Immature natural killer cell (primary cell): ENCODE measurements at places on chromosomes 3 and 15.

- H3K36me3 ChIP-seq: peaks cover 44% of the 10 kb centered on the region
- H3K27ac ChIP-seq: peak within 1 kb of the TSS; percentile 99
- peak; percentile 94 for DNase-seq
- peak within 1 kb of the TSS; percentile 100 for H3K4me3 ChIP-seq
- peaks cover 38% of the 10 kb centered on the region for H3K27me3 ChIP-seq
Measured at GRCh38 chr3:186783058-186783730, at the start of gene EIF4A2. EIF4A2 (plus strand) TSS chr3:186783577; CDS start chr3:186783611, 34 bp downstream.

GRCh38 chr3:184725176-184725719 lies 13.4 kb upstream of the MAGEF1 start:
- H3K27me3 ChIP-seq: peaks cover 3% of the 10 kb centered on the region
- H3K27ac ChIP-seq: no peak overlapping the region
- H3K36me3 ChIP-seq: no peaks in the 10 kb centered on the region
- no peak for DNase-seq

GRCh38 chr3:2540115-2540514 lies 441.4 kb downstream of the CNTN4 start:
- H3K36me3 ChIP-seq: no peaks in the 10 kb centered on the region
- no peak overlapping the region for H3K27ac ChIP-seq
- DNase-seq: no peak
- H3K27me3 ChIP-seq: no peaks in the 10 kb centered on the region
- no peak overlapping the region for H3K4me3 ChIP-seq
- no peaks in the 10 kb centered on the region for H3K4me1 ChIP-seq

- H3K27ac ChIP-seq: no peak overlapping the region
- H3K36me3 ChIP-seq: no peaks in the 10 kb centered on the region
- H3K27me3 ChIP-seq: peaks cover 5% of the 10 kb centered on the region
Measured at GRCh38 chr3:138465925-138466324, 31.5 kb downstream of the ESYT3 start.

GRCh38 chr15:65192016-65192415 lies 6.9 kb upstream of the CLPX start:
- no peak for DNase-seq
- H3K27me3 ChIP-seq: no peaks in the 10 kb centered on the region
- H3K27ac ChIP-seq: no peak overlapping the region
- no peaks in the 10 kb centered on the region for H3K36me3 ChIP-seq

GRCh38 chr3:174636451-174636850 lies 222.7 kb upstream of the NAALADL2 start:
- H3K27ac ChIP-seq: no peak overlapping the region
- H3K4me1 ChIP-seq: no peaks in the 10 kb centered on the region
- no peaks in the 10 kb centered on the region for H3K36me3 ChIP-seq
- DNase-seq: no peak
- no peaks in the 10 kb centered on the region for H3K27me3 ChIP-seq

DNA sequence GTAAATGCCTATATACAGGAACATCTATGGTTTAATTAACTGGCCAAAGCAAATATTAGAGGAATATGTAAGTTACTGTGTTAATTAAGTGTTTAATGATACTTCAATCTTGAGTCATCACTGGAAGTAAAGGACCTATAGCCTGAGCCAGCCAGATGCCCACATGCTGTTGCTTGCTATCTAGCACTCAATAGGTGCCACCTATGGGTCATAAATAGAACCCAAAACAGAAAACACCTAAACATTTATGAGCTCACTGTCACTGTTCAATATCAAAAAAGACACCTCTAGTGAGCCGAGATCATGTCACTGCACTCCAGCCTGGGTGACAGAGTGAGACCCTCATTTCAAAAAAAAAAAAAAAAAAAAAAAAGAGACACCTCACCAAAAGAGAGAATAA lies 48.4 kb upstream of the IP6K2 start:
- H3K4me1 ChIP-seq: no peaks in the 10 kb centered on the region
- H3K36me3 ChIP-seq: peaks cover 20% of the 10 kb centered on the region
- no peak overlapping the region for H3K4me3 ChIP-seq
- no peaks in the 10 kb centered on the region for H3K27me3 ChIP-seq
- no peak overlapping the region for H3K27ac ChIP-seq
- no peak for DNase-seq

- H3K4me1 ChIP-seq: peaks cover 89% of the 10 kb centered on the region
- H3K36me3 ChIP-seq: no peaks in the 10 kb centered on the region
- H3K27me3 ChIP-seq: peaks cover 11% of the 10 kb centered on the region
- no peak for DNase-seq
- peak overlapping the region; percentile 79 for H3K4me3 ChIP-seq
Measured at GRCh38 chr15:77021088-77021481, 26.2 kb downstream of the PSTPIP1 start.

DNA sequence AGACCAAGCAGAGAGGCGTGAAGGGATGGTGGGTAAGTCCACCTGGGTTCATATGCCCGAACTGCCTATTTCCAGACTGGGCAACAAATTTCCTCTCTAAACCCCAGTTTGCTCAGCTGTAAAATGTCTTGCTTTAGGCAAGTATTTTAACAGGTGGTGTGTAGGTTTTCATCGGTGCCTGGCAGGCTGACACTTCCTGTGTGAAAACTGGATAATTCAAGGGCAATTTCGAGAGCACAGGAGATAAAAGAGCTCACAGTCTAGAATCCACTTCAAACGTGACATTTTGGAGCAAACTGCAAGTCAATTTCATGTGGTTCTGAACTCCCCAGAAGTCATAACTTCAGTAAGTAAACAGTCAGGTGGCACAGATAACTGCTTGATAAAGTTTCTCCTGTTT lies 112.2 kb downstream of the OXNAD1 start:
- H3K4me3 ChIP-seq: peak overlapping the region; percentile 78
- H3K36me3 ChIP-seq: peaks cover 24% of the 10 kb centered on the region
- peaks cover 89% of the 10 kb centered on the region for H3K4me1 ChIP-seq
- DNase-seq: peak; percentile 33

DNA sequence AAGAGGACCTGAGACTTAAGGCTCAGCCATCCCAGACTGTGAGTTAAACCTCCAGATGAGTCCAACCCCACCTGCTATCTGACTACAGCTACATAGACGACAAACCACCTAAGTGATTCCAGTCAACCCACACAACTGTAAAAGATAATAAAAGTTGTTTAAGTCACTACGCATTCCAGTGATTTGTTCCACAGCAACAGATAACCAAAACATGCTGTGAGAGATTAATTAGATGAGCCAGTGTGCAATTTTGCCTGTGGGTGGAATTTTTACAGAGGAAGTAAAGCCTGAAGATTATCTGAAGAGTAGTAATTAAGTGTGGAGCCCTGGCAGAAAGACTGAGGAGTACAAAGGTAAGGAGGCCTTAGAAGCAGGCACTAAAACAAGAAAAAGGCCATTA lies 5.4 kb downstream of the BTBD1 start:
- H3K4me1 ChIP-seq: peaks cover 24% of the 10 kb centered on the region
- no peak overlapping the region for H3K4me3 ChIP-seq
- no peak overlapping the region for H3K27ac ChIP-seq
- no peaks in the 10 kb centered on the region for H3K27me3 ChIP-seq

- no peak overlapping the region for H3K4me3 ChIP-seq
- peaks cover 3% of the 10 kb centered on the region for H3K36me3 ChIP-seq
- no peak for DNase-seq
- no peak overlapping the region for H3K27ac ChIP-seq
Measured at GRCh38 chr3:158297940-158298339, 188.1 kb downstream of the RSRC1 start.

DNA sequence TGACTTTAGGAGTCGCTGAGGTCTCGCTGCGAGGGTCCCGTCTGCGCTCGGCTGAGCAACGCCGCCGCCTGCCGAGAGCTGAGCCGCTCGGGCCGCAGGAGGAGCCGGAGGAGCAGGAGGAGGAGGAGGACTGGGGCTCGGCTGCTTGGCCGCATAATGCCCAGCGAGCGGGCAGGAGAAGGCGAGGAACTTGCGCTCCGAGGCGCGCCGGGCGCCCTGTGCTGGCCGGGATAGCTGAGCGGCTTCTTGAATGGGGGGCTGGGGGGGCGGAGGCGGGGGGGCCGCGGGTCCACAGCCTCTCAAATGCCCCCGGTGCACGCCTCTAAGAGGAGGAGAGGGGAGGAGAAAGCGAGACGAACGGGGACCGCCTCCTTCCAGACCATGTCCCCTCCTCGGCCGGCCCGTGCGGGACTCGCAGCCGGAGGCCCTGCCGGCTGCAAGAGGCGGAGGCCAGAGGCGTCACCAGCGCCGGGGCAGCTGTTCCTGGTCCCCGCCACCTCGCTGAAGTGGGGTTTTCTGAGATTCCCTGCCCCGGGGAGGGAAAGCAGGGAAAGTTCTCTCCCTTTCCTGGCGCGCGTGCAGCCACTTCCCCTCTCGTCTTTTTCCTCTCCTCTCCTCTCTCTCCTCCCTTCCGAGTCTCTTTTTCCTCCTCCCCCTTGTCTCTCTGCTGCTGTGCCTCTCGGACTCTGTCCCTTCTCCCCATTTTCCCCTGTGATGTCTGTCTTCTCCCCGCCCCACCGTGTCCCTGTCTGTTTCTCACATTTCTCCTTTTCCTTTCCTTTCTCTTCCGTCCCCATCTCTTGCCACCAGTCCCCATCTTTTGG lies at the start of gene ADAMTS9:
ADAMTS9 (minus strand) TSS at position 220 of the 824 bp plus-strand sequence. CDS start 343 bp downstream, outside the sequence.
- H3K4me1 ChIP-seq: no peaks in the 10 kb centered on the region
- no peak for DNase-seq
- H3K27me3 ChIP-seq: peaks cover 9% of the 10 kb centered on the region
- no peaks in the 10 kb centered on the region for H3K36me3 ChIP-seq
- no peak within 1 kb of the TSS for H3K27ac ChIP-seq

DNA sequence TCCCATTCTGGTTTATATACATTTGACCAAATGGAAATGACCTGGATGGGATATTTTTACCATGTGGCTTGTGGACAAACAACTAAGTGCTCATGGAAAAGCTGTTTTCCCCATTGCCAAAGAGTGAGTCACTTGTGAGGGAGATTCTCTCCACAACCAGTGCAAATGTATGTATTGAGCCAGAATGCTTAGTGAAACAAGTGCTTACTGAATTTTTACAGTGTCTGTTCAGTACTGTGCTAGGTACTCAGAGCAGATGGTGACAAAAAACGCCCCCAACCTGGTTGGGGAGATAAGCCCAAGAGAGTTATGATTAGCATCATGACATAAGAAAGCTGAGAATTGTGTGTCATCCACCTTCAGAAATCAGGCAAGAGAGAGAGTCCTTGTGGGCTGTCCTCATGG lies 2.3 kb downstream of the CHP1 start:
- H3K36me3 ChIP-seq: no peaks in the 10 kb centered on the region
- H3K4me3 ChIP-seq: no peak overlapping the region
- H3K4me1 ChIP-seq: peaks cover 30% of the 10 kb centered on the region
- peaks cover 13% of the 10 kb centered on the region for H3K27me3 ChIP-seq

- H3K27ac ChIP-seq: no peak overlapping the region
- DNase-seq: no peak
- H3K36me3 ChIP-seq: peaks cover 20% of the 10 kb centered on the region
- peaks cover 43% of the 10 kb centered on the region for H3K4me1 ChIP-seq
Measured at GRCh38 chr15:98711810-98712209, 63.5 kb downstream of the IGF1R start.

- DNase-seq: no peak
- no peak within 1 kb of the TSS for H3K4me3 ChIP-seq
- H3K4me1 ChIP-seq: peaks cover 6% of the 10 kb centered on the region
- peaks cover 13% of the 10 kb centered on the region for H3K36me3 ChIP-seq
- peaks cover 15% of the 10 kb centered on the region for H3K27me3 ChIP-seq
Measured at GRCh38 chr3:196311-197148, at the start of gene CHL1. CHL1 (plus strand) TSS chr3:196763; CDS start chr3:319777, 123,014 bp downstream.
